ENCODE measurements at places on chromosomes 2 and 18.

GRCh38 chr2:128558895-128559532, 240.3 kb upstream of the HS6ST1 start:
- DNase-seq = no peak

DNA sequence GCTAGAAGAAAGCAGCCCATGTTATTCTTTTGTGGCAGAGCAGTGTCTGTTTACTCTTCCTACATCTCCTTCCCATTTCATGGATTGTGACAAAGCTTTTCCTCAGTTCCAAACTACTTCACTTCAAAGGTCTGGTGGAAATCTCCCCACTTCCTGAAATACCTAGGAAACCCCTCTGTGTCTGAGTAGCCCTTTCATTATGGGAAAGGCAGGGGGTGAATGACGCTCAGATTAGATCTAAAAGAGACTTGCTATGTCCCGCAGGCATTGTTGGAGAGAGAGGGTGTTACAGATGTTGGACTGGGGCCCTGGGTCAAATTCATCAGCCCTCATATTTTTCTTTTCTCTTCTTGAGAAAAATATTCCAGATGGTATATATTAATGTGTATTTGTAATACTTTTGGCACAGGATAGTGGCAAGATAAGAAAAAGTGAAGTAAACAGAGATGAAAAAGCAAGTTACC, 675.0 kb downstream of the IRS1 start:
- DNase-seq = no peak

GRCh38 chr2:27041752-27042151, 9.0 kb downstream of the TMEM214 start:
- no peak for DNase-seq

DNA sequence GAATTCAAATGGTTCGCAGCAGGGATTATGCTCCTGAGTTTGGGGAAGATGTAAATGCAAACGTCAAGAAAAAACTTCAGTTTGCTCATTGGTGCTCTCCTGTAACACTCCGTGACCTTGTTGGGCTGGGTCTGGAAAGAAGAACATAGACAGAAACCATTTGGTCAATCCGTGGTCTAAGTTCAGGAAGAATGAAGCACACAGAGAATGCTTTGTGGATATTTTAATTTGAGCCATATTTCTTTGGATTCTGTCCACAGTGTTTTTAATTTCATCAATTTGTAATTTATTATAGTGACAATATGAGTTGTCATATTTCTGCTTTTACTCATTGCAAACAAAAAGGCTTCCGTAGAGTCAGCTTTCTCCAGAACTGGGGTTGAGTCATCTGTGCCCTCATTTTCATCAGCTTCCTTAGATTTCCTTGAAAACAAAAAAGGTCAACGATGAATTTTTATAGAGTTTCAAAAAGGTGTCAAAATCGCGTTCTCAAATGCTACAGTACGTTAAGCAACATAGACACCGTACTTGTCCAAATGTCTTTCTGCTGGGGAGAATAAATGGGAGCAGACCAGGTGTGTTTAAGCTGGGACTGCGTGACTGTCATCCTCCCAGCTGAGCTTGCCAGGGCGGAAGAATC, 606.4 kb downstream of the RNF144A start:
- DNase-seq = no peak

- DNase-seq = no peak
These were observed 283.9 kb upstream of the ACVR2A start for GRCh38 chr2:147560810-147561535.

DNA sequence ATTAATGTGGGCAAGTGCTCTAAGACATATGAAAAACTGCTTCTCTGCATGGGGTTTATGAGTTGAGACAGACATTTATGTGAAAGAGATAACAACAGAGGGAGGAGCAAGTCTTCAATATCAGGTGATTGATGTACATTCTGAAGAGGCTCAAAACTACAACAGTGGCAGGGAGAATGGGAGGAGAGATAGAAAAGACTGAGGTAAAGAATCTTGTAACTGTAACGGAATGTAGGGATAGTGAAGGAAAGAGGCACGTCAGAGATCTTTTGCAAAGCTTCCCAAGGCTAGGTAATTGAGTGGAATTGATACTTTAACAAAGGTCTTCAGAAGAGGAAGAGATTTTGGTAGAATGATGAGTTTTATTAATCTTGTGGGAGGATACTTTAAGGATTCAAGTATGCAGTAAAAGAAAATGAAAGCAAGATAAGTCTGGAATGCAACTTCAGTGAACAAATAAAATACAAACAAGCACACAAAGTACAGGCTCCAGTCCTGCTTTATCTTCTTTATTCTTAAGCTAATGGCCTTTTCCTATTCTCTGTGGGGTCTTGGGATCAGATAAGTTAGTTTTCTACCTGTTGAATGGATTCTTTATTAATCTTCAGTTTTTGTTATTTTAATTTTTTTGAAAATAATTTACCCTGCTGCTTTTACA, 15.0 kb downstream of the SMAD4 start:
- DNase-seq = no peak

- DNase-seq = no peak
These were observed 26.1 kb upstream of the OTOF start for GRCh38 chr2:26504002-26504401.

DNA sequence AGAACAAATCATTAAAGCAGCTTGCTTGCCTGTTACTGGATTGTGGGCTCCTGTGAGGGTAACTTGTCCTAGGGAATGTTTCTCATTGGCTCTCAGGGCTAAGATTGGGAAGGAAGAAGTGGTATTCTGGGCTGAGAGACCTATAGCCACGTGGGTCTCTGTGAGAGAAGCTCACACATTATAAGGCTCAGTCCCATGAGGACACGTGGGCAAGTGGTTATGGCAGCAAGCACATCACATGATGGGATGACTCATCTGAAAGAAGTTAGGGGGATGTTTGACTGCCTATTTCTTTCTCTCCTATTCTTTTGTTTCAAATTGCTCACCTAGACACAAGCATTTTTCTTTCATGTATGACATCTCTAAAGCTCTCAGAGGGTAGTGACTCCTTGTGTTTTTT, 418.0 kb upstream of the ST6GAL2 start:
- DNase-seq = no peak

- DNase-seq = no peak
These were observed 437.7 kb downstream of the NRXN1 start for GRCh38 chr2:50594233-50594632.

DNA sequence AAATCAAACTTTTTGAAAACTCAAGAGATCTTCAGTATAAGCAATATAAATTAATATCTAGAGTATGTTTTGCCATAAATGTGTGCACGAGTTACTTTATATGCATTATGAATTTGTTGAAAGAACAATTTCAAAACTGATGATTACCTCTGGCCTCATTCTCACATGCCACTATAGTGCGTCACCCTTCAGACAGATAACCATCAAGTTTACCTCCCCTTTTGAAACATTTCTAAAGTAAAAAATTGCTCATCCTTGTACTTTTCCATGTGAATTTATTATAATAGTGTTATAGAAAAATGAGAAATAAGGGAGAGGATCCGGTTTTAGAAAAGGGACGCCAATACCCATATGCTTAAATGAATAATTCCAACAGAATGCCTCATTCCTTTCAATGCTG, 38.3 kb downstream of the ZEB2 start:
- no peak for DNase-seq

DNA sequence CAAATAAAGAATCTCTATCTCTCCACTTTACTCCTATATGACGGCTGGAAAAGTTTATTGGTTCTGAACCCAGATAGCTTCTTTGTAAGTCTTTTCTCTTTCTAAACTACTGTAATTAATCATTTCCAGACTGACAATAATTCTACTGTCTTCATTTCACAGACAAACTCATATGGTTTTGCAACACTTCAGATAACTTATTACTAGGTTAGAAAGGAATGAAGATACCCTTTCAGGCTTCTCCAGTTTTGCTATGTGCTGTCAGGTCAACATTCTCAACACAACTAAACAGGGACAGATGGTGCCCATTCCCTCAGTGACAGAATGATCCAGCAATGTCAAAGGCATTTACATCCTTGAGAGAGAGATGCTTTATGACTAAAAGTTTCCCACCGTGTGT, 198.5 kb upstream of the ITGA4 start:
- DNase-seq = no peak

- DNase-seq = no peak
These were observed 281.1 kb upstream of the MGAT5 start for GRCh38 chr2:133972786-133973185.

DNA sequence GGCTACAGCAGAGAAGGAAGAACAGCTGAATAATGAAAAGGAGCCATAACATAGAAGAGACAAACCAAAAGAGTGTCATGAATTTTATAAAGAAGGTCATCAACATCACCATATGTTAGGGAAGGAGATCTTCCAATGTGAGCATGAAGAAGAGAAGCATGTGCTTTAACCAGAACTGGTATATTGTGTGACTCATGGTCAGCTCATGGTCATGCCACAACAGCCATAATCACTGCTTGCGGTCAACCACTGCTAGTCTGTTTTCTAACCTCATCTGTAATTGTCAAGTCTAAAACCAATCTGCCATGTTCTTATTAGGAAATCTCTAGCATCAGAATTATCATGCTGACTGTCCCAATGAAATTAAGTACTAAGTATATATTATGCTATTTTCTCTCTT, 204.1 kb upstream of the VRK2 start:
- DNase-seq = no peak

- no peak for DNase-seq
These were observed 280.6 kb upstream of the PXDN start for GRCh38 chr2:2024751-2025481.

DNA sequence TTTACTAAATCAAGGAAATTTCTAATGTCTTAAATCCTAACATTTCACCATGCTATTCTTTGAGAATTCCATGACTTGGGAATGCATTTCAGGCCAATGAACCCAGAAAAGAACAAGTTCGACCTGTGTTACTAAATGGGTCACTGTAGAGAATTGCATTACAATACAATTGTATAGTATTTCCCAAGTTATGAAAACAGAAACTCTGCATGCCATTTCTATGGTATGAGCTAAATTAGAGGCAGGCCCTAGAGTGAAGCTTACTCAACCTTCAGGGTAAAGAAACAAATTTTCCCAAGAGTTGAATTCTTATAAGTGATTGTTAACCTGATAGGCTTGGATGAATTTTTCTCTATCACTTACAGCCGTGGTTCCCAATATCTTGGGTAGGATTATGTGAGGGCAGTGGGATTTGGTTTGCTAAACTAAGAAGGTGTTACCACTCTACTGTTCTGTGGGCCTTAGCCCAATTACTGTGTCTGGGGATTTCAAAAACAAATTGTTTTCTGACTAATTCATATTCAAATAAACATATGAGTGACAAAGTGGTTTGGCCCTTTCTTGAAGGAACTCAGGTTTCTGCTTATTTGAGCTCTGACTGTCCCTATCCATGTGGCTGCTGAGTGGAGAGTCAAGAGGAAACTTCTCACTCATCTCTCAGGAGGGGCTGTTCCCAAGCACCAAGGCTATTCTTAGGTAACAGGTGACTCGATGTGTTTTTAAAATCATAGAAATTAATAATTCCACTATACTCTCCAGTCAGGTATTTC, 11.2 kb upstream of the SERPINB7 start:
- no peak for DNase-seq

DNA sequence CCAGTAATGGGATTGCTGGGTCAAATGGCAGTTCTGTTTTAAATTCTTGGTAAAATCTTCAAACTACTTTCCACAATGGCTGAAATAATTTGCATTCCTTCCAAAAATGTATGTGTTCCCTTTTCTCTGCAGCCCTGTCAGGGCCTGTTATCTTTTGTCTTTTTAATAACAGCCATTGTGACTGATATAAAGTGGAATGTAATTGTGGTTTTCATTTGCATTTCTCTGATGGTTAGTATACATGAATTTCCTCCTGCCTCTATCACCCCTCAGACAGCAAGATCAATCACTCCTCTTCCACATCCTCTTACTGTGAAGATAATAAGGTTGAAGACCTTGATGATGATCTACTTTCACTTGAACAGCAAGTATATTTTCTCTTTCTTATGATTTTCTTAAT, 304.8 kb upstream of the FSIP2 start:
- no peak for DNase-seq

DNA sequence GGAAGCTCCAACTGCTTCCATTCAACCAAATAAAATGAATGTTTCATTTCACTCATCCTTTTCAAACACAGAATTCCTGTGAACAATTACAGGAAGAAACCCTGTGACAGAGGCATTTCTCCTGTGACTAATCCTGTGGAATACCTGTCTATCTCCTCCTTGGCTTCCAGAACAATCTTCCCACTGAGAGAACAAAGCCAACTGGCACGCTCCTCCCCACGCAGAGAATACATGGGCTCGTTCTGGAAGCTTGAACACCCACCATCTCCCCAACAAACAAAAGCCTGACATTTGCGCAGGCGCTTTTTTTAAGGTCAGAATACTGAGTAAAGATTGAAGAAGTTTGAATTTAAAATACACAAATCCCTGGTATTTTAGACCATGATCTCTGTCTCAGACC, 104.7 kb upstream of the SLC66A3 start:
- no peak for DNase-seq

- DNase-seq = no peak
These were observed 31.9 kb upstream of the NRP2 start for GRCh38 chr2:205650450-205650849.

DNA sequence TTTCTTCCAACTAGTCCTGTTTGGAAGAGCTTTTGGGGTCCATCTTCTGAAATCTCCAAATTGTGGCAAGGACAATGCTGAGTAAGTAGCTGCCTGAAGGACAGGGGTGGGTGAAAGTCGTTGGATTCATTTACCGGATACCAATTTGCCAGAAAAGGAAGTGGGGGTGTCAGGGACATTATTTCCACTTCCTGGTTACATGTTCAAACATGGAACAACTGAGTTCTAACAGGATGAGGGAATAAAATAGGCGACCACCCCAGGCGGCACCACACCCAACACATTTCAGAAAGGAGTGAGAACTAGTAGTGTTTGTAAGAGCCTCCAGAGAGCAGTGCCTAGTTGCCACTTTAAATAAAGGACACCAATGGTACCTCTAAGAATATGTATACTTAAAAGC, 158.6 kb upstream of the SERTAD2 start:
- DNase-seq = no peak

DNA sequence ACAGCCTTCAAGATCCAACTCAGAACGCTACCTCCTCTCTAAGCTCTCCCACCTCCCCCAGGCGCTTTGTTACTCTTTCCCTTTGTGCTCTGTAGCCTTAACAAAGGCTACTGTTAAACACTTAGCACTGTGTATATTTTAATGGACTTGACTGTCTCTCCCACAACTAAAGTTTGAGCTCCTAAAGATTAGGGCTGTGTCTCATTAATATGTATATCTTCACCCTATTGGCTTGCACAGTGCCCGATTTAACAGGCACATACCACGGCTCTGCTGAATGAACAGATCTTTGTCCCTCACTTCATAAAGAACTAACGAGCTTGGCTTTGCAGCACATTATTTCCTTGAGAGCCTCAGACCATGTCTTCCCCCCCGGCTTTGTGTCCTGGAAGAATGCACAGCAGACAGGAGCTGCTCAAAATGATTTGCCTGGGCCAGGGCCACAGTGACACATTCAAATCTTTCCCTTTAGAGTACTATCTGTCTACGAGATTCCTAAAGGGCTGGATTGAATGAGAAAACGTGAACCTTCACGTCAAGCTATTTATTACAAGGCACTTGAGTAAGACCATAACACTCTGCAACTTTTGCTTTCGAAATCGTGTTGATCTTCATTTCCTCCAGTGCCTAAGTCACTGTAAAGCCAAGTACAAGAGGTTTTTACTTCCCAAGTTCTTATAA, 22.1 kb downstream of the ABHD3 start:
- no peak for DNase-seq

- no peak for DNase-seq
These were observed 90.3 kb downstream of the PRPF40A start for GRCh38 chr2:152626911-152627339.

Measured in activated B cell treated with CpG ODN at 0.5 μM for 24 hours (primary cell).